Hematopoietic multipotent progenitor cell treated with erythropoietin and hydrocortisone succinate and interleukin-3 and kit ligand, for 4 days (in vitro differentiated cells): ENCODE measurements at places on chromosomes 6 and 20.
A peak's percentile ranks its signal among the peaks of the same experiment; 100 is the strongest.

DNA sequence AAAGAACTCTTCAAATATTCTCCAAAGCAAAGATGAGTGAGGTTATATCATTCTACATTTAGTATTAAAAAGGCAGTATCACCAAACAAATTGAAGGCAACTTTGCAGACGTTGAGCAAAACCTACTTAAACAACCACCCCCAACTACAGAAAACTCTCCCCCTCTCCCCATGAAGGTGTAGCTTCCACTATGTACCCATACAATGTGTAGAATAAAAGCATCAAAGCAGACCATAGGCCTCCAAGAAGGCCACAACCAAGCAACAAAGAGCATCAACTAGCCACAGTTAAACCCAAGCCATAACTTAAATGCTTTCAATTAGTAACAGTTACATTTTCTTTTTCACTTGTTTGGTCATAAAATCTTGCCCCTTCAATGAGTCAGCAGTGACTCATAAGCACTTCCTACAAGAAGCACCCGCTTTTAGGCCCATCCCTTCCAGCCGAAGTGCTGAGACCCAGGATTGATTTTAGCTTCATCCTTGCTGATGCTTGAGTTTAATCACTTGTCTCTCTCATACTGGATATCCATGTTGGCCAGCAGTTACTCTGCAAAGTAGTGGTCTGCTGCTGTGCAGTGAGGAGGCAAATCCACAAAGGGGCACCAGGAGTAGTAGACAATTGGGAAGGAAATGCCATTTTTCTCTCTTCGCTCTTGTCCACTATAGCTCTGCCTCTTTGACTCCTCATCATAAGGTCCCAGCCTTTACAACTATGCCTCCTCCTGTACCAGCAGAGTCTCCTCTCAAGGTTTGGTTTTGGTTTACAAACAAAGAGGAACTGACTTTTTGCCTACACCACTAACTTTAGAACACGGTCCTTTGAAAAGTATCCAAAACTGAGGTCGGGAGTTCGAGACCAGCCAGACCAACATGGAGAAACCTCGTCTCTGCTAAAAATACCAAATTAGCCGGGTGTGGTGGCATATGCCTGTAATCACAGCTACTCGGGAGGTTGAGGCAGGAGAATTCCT, 8.4 kb upstream of the NUP153 start:
- peak; percentile 83 for DNase-seq

- DNase-seq, result peak; percentile 87
Observed at GRCh38 chr6:44219053-44219814, 2.5 kb downstream of the MYMX start.

GRCh38 chr20:25644814-25645213, 21.0 kb upstream of the NANP start:
- no peak for DNase-seq

- peak; percentile 82 for DNase-seq
Observed at GRCh38 chr6:71420693-71421328, 132.2 kb downstream of the OGFRL1 start.

DNA sequence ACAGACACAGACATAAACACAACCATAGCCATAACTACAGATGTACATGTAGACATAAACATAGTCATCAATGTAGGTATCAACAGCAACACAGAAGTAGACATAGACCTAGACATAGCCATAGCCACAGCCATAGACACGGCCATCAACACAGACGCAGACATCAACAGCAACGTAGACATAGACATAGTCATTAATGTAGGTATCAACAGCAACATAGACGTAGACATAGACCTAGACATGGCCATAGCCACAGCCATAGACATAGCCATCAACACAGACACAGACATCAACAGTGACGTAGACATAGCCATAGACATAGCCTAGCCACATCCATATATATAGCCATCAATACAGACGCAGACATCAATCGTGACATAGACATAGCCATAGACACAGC, 258.3 kb upstream of the FOXQ1 start:
- no peak for DNase-seq

DNA sequence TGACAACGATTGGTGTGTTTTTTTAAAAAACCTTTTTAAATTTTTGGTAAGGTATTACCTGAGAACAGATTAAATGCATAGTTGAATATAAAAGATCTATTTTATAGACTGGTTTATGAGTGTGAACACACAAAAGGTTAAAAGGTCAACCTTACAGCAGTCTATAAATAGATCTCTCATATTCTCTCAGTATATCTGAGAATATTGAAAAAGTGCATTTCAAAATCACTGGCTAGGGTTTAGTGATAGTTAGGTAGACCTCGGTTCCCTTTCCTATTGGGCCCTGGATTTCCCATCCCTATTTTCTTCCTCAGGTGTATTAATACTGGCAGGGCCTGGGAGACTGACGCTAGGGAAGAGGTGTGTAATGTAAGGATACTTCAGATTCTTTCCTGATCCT, 723 bp upstream of the ZNF451 start:
- no peak for DNase-seq

GRCh38 chr6:10676403-10676802, 18.0 kb downstream of the C6orf52 start:
- no peak for DNase-seq
